ENCODE measurements at places on chromosomes 13 and 19. TPM values are rescaled to one million over a fixed set of nuclear protein-coding genes. Genes with fewer than 3 reads are reported as not detected.

- DNase-seq, result no peak
Observed at GRCh38 chr19:53246498-53246897, 8.2 kb downstream of the ZNF677 start.

CGB3 gene
- not detected for total RNA-seq

DNA sequence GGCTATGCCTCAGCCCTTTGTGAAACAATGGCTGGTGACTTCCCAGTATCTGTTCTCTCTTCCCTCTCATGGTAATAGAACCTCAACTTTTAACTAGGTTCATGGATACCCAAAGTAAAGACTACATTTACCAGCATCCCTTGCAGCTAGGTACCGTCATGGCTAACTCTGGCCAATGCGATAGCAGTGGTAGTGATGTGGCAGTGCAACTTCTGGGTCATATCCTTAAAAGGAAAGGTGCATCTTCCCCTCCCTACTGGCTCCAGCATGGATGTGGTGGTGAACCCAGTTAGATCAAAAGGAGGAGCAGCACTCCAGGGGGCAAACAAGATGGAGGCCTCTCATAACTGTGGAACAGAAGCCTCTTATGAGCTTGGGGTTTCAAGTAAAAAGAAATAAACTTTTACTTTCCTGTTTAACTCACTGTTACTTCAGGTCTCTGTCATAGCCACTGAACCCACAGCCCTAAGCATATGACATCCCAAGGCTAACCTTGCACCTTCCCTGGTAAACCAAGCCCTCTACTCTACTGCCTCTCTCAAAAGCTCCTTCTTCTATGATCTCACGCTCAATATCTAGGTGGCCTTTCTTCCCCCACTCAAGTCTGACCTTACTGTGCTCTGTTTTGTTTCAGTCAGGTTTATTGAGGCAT is 104.4 kb downstream of the DOCK9 start:
- no peak for DNase-seq

KMT5C gene
- total RNA-seq, result 12.9 TPM

DNA sequence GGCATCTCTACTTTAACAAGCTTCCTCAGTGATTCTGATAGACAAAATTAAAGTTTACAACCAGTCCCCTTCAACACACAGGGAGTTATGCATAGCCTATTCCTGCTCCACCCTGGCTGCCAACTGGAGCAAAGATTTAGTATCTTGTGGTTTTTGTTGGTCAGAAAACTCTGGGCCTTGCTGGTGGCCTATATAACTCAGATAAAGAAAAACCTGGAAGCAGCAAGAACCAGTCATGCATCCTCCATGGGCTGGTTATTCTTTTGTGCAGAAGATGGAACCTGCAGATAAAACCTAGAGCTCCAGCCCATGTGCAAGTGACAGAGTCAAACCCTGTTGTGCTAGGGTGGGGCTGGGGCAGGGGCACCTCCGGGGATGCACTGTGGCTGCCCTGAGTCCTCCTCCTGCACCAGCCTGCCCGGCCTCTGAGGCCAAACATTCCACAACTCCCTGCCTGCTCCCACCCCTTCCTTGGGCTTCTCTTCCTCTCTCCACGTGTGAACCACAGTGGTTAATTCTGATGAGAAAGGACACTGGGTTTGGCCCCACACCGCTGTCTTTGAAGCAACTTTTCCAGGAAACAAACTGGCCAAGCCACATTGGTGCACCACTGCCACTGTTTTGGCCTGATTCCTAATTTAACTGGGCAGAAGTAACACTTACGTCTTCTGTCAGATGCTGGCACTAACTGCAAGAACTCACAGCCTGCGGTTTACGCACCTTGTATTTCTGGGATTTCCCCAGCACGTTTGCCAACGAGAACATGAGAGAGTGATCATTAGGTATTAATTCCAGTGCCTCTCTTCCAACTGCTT is 23.3 kb upstream of the GGACT start:
- no peak for DNase-seq

DNA sequence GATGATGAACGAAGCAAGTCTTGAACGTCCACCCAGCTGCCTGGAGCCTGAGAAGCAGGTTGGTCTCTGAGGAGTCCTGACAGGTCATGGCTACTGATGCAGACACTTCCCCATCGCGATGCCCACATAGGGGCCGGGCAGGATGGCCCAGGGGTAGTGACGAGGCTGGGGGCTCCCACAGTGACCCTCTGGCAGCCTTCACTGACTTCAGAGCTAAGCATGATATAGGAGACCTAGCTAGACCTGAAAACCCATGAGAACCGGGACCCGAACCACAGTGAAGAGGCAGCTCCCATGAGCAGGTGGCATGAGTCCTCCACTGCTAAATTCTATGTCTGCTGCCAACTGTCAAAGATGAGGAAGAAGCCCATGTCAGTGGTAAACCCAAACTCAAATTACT is 91.7 kb downstream of the RNASEH2B start:
- no peak for DNase-seq

DNA sequence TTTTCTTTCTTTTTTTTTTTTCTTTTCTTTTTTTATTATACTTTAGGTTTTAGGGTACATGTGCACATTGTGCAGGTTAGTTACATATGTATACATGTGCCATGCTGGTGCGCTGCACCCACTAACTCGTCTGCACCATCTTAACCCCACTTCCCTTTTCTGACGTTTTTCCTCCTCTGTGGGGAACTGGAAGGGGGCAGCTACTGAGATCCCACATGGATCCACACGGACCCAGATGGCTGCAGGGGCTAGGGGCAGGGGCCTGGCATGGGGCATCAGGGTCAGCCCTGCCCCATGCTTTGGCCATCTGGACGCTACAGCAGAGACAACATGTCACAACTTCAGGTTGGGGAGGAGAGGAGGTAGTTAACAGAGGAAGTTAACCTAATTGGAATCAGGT is 54.3 kb downstream of the RUBCNL start:
- no peak for DNase-seq

GRCh38 chr19:19530423-19530804 is 1.7 kb downstream of the YJEFN3 start:
- no peak for DNase-seq

PCDH8 gene
- not detected for total RNA-seq

BRME1 gene
- total RNA-seq, result 0.75 TPM

- no peak for DNase-seq
Observed at GRCh38 chr13:108785844-108786243, 156.4 kb downstream of the MYO16 start.

Measured in MCF 10A (cell line).